Anterior cingulate cortex (tissue), 58 donors: ENCODE measurements at places on chromosomes 16 and 17.
A peak's percentile ranks its signal among the peaks of the same experiment; 100 is the strongest.

- no peak for DNase-seq
Measured at GRCh38 chr16:11354733-11355574, 9.7 kb downstream of the RMI2 start.

DNA sequence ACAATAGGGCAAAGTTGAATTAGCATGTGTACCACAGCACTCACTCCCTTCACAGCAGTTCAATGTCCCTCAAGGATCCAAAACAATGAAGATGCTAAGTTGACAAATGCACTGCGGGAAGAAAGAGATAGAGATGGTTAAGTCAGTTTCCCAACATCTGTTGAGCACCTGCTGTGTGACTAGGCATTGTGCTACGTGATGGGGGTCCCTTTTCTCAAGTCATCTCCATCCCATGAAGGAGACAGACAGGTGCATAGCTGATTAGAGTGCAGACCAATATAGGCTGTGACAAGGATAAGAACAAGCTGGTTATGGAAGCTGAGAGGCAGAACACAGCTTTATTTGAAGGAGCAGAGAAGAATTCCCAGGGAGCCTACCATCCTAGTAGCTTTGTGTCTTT lies 114.2 kb downstream of the HAPSTR1 start:
- DNase-seq: no peak

DNA sequence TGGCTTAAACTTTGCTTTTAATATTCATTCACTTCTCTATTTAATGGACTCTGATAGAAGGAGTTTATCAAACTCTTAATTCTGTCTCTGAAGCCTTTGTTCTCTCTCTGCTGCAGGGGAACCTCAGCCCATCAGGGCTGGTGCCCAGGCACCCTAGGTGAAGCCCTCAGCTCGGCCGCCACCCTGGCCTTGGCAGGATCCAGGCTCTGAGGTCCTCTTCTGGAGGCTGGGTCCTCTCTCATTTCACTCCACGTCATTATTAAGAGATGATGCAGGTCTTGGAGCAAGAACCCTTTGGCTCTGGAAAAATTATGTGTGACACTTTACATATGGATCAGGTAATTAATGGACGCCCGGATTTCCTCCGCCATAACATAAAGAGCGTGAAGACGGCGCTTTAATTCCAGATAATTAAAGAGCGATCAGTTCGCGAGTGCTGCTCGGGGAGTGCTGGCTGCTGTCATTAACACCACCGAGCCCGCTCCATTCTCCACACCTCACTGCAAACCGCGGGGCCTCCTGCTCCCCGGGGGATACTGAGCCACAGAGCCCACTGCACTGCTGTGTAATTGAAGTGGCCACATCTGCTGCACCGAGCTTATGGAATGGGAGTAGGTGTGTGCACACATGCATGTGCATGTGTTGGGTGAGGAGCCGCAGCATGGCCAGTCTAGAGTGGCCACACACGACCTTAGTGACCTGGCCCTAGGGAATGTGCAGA lies 259.4 kb upstream of the TNRC6C start:
- DNase-seq: no peak

DNA sequence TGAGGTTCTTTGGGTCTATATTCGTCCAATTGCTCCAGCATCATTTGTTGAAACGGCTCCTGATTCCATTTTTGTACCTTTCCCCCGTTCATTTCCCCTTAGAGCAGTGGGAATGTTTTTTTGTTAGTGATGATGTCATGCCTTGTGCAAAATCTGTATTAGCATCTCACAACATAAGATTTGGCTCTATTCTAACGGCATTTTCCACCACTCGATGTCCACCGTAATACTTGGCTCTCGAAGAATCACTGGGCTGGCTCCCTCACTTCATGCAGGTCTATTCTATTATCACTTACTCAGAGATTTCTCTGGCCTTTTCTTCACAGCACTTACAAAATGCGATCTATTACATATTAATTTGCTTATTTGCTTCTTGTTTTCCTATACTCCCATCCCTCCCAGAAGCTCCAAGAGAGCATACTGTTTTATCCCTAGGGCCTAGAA lies 571 bp upstream of the NME1 start:
- DNase-seq: no peak

DNA sequence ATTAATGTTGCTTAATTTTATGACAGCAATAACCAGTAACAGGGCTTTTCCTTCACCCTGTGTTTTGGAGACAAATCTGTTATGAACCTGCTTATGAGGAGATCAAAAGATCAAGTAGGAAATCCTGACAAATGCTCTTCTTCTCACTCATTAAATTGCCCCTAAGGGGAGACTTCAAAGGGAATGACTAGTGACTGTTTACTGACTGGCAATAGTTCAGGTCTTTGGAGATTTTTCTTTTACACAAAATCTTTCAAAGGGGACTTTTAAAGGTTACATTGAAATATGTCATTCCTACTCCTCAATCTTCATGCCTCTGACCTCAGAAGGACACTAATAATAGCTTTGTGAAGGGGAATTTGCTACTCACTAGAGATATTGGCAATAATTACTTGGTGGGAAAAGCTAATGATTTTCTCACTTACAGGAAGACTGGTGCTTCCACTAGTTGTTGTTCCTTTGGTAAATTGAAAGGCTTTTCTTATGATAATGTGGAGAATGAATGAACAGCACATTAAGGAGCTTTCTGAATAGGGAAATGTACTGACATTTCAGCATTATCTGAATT lies 292.9 kb upstream of the CA10 start:
- DNase-seq: no peak

- peak; percentile 21 for DNase-seq
Measured at GRCh38 chr17:1078831-1079561, 82.1 kb downstream of the TIMM22 start.

- DNase-seq: no peak
Measured at GRCh38 chr16:78695391-78695790, 595.9 kb downstream of the WWOX start.

GRCh38 chr17:76772842-76773525 lies 35.1 kb downstream of the MFSD11 start:
- DNase-seq: no peak

- no peak for DNase-seq
Measured at GRCh38 chr16:55346475-55346874, 22.5 kb downstream of the IRX6 start.

DNA sequence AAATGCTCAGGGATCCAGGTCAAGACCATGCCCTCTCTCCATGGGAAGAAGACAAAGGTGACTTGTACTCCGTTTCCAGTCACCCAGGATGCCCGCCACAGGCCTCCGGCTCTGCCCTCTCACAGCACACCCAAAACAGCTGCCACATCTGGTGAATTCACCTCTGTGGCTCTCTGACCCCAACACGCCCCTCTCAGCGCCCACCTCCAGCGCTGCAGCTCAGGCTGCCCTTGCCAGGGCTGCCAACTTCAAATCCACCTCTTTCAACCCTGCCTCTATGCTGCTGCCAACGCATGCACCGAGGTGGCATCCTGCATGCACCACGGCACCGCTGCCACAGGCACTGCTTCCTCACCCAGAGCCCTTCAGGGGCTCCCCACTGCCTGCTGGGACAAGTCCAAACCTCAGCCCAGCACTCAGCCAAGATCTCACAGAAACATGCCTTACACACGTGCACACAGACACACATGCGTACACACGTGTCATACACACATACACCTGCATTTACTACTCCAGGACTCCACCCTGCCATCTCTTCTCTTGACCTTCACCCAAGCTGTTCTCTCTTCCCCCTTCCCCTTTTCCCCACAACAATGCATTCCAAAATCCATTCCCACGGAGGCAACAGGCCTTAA lies 7.5 kb downstream of the HID1 start:
- DNase-seq: no peak

DNA sequence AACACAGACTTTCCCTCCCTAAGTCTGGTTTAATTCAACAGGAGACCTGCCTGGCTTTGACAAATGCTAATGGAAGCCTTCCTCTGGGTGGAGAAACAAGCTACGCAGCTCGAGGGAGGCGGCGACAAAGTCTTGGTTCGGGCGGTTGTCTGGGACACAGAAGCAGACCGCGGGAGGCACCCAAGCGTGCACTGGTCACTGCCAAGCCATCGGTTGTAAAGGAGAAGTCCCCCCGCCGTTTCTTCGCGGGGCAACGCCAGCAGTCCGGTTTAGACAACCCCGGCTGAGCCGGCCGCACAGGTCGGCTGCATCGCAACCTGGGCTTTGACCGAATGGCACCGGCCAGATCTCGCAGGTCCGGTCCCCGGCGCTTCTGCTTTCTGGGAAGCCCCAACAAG lies 586 bp downstream of the GLYR1 start:
- DNase-seq: peak; percentile 42

DNA sequence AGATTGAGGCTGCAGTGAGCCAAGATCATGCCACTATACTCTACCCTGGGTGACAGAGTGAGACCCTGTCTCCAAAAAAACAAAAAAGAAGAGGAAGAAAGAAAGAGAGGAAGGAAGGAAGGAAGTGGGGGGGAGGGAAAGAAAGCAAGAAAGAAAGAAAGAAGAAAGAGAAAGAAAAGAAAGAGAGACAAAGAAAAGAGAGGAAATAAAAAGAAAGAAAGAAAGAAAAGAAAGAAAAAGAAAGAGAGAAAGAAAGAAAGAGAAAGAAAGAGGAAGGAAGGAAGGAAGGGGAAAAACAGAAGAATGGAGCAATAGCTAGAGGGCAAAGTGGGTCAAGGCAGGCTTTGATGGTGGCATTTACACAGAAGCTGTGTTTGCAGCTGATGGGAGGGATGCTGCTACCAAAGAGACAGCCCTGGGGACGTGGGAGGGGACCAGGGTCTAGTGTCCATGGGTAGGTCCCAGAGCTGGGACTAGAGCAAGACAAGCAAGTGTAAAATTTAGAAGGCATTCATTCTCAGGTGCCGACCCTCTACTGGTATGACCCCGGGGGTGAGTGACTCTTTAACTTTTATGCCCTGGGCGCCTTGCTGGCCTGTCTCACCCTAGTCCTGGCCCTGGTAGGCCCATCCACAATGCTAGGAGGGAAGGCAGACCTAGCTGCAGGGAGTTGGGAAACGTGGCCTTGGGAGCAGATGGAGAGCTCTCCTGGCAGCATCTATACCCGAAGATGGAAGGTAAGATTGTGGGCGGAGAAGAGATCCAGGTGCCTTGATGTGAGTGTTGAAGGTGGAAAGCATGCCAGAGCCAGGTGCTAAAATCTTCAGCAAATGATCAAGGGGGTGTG lies 2.0 kb upstream of the CES3 start:
- no peak for DNase-seq

DNA sequence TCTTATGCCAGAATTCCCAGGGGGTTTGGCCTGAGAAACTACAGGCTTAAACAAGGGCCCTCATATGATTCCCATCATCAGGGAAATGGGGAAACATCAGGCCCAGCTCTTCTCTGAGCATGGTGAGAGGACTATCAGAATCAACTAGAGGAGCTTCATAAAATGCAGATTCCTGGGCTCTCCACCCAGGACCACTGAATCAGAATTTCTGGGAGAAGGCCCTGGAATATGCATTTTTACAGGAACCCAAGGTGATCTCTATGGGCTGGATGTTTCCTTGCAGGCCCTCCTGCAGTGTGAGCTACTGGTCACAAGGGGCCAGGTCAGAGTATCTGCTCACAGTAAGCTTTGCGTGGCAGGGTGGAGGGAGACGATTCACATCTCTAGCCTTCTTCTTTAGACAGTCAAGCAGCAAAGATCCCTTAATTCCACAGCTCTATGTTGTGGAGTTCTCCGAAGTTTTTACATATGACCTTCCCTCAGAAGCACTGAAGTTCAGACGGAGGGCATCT lies 38.8 kb upstream of the HOXB13 start:
- DNase-seq: no peak

DNA sequence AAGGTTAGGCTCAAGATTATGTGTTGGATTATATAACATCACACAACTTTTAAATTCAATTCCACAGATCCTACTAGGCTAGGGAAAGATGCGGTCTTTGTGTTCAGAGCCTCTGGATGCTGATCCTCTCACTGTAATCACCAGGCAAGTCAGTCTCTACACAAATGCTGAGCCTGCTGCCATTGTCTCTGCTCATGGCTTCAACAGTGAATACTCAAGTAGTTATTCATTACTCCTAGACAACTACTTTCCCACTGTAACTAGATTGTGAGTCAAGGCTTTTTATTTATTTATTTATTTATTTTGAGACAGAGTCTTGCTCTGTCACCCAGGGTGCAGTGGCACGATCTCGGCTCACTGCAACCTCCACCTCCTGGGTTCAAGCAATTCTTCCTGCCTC lies 15.8 kb upstream of the NDUFAB1 start:
- DNase-seq: no peak

DNA sequence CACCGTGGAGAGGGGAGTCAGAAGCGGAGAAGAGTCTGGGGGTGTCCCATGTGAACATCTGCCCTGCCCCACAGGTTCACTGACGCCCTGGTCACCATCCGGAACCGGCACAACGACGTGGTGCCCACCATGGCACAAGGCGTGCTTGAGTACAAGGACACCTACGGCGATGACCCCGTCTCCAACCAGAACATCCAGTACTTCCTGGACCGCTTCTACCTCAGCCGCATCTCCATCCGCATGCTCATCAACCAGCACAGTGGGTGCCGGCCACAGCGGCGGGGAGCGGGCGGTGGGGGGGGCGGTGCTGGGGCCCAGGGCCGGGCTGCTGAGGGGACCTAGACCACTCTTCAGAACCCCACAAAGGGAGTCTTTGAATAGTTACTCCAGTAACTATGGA lies 10.7 kb downstream of the PDK2 start:
- no peak for DNase-seq
